ENCODE measurements at places on chromosomes 5 and 9. TPM values are rescaled to one million over a fixed set of nuclear protein-coding genes. Genes with fewer than 3 reads are reported as not detected.

Gene INSL4
- not detected for total RNA-seq

Gene PCDHAC1
- 6.6 TPM for total RNA-seq

Gene DBH
- total RNA-seq, result not detected

Gene ZFP37
- 3.9 TPM for total RNA-seq

Gene IFNA21
- not detected for total RNA-seq

- ATAC-seq, result no peak
Measured at GRCh38 chr5:154984946-154985516, 28.5 kb upstream of the KIF4B start.

DNA sequence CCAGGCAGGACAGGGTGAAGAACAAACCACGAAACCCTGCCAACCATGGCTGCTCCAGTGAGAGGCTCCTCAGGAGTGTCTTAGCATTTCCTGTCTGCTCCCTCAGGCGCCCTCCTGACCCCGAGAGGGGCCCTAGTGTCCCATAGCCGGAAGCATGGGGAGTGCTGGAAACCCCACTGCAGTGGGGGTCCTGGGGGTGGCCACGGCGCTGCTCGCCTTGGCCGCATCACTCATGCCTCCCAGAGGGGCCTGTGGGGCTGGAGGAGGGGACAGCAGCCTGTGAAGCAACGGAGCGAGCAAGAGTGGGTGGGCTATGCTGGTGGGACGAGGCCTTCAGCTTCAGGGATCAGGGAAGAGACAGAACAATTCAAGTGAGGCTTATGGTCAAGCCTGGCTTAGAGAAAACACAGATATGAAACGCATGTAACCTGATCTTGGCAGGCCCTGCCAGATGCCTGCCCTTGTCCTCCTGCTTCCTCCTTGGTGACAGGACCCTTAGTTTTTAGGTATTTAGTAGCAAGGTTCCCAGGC is 219.1 kb downstream of the FANCC start:
- no peak for ATAC-seq

- no peak for ATAC-seq
Measured at GRCh38 chr5:180704362-180704761, 35.5 kb downstream of the OR2Y1 start.

All from gastroesophageal sphincter (tissue), 4 donors.